ENCODE measurements at places on chromosomes 2 and 18.

DNA sequence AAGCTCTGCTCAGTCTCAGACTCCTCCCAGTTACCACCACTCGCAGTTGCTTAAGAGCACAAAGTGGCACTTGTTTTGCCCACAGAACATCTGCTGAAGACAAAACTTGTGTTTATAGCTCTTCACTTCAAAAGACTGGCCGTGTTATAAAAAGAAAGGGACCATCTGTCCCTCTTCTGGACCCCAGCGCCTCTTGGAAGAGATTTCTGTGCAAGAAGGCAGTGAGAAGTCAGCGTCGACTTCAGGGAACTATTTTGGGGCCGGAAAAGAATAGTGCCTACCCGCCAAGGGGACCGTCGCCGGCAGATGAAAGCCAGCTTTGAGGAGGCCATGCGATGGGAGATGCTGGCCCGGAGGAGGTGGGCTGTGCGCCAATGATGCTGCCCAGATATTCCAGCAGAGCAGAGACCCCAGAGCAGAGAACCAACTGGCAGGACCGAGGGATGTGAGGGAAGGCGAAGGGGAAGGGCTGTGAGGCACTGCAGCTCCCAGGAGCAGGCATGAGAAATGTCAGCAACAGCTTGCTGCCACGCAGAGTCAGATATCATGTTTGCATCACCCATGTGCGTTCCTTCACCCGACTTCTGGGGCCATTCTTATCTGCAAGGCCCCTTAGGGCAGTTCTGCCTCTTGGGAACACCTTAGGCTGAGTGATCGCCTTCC, 270.9 kb downstream of the ATAD2B start:
- no peak for DNase-seq

DNA sequence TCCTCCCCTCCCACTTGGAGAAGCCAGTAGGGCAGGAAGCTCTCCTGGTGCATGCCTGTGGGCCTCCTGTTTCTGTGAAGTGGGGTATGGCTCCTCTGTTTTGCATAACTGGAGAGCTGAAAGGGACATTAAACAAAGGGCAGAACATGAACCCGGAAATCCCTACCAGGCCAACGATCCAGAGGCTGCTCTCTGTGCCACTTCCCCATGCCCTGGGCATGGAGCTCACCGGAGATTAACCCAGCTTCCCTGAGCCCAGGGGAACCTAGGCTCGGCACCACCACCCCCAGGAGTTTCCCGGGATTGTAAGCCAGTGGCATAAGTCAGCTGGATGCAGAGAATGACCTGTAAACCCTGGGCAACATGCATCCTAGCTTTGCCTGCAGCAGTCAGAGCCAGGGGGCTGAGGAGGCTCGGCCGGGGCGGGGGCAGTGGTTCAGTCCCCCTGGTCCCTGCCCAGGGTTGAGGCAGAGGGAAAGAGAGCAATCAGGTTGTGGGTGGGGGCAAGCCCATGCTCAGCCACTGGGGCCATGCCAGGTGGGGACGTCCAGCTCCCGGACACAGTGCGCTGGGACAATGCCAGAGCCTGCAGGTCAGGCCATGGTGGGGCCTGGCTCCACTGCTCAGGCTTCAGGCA, 49.5 kb downstream of the TIMM21 start:
- no peak for DNase-seq

DNA sequence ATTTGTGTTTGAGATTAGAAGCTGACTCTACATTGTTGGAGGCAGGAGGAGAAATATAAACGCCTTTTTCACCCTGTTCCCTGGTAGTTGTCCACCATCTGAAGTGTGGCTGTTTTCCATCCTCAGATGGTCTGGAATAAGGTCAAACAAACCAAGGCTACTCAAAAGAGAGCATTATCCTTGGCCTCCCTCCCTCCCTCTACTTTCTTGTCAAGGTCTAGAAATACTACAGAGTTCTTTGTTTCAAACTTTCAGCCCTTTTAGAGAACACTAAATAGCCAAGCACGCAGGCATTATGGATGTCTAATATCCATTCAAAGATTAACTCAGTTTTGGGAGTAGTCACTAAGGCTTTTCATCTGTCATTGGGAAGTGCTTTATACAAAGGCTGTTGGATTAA, 215.8 kb upstream of the ITGA4 start:
- no peak for DNase-seq

DNA sequence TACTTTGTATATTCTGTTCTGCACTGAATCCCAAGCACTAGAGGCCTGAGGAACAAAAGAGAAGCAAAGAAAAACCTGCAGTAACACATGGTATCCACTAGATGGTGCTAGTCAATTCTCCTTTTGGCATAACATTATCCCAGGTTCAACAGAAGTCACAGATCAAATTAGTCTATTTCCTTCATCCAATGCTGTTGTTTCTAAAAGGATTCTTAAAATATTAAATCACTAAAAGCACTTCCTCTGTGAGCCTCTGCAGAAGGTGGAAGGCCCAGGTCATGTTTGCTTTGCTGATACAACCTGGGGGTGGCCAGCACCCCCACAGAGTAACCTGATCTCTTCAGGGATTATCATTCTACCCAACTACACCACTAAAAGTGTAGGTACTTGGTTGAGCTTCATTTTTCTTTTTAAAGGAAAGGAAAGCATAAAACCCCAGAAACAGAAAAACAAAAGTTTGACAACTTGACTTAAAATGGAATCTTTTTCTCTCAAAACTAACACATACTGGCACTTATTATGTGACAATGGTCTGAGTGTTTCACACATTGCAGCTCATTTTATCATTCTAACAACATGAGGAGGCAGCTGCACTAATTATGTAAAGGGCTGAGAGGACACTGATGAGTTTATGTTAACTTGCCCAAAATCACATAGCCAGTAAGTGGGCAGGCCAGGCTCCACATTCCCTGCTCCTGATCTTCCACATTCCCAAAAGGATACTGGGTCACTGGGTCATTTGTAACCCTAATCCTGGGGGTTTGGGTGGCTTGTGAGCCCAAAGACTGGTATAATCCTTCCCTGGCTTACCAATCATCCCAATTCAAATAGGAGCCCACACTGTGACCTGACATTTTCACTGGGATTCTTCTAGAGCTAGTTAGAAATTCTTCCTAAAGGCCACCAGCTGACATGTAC, 66.8 kb upstream of the DNER start:
- DNase-seq = no peak

GRCh38 chr2:84989422-84989821, 18.5 kb downstream of the KCMF1 start:
- DNase-seq = no peak

DNA sequence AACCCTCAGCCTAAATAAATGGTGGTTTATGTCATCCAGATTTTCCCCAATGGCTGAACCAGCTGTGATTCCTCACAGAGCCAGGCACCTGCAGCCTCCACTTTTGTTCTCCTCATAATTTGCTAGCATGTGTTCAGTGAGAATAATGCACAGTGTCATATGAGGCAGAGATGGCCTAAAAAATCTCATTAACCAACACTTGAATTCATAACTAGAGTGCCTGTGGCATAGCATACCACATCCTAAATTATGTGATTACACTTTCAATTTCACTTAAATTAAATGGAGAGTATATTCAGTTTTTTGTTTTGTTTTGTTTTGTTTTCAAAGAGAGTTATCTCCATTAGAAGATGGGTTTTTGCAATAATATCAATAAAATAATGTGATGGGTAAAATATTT, 488.0 kb downstream of the CBLN2 start:
- DNase-seq = no peak

DNA sequence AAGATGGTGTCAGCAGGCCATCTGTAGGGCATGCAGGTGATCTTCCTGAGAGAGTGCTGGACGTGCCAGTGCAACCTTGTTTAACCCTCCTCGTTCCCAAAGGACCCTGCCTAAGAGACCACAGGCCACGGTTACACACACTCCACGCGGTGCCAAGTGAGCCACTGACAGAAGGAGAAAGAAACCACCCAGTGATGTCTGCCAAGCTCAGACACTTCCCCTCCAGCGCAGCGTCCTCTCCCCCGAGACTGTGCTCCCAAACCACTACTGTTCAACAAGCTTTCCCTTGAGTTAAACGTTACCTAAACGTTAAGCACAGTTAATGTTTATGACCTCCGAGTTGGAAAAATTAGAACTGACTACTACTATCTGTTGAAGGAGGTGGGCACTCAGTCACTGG, 119.1 kb upstream of the NCK2 start:
- DNase-seq = no peak

GRCh38 chr2:39127973-39128372, 7.1 kb upstream of the SOS1 start:
- DNase-seq = no peak

DNA sequence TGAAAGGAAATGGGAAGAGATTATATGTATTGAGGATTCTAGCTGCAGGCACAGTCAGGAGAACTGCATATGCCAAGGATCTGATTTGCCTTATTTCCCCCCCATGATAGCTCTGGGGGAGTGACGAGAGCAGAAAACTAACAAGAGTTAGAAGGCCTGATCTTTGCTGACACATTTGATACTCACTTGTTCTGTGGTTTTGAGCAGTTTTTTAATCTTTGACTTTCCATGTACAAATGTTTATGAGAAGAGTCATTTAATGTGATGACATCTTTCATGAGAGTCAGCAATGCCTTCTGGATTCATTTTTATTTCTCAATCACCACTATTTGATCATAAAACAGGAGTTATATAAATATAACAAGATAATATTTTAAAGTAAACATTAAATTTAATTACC, 12.7 kb upstream of the SERPINB7 start:
- DNase-seq = peak; percentile 71

DNA sequence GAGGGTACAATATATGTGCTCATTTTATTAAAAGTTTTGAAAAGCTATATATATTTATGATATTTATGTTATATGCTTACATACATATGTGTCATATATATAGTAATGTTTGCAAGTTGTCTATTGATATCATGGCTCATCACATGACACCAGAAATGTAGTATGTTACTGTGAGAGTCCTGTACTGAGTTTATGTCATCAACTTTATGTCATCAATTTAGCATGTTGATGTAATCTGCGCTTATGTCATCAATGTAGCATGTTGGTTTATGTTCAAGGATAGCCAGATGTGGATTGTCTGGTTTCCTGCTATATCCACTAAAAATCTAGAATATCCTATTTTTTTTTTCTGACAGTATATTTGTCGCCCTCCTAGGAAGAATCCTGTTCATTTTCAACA, 77.4 kb downstream of the APLF start:
- no peak for DNase-seq

DNA sequence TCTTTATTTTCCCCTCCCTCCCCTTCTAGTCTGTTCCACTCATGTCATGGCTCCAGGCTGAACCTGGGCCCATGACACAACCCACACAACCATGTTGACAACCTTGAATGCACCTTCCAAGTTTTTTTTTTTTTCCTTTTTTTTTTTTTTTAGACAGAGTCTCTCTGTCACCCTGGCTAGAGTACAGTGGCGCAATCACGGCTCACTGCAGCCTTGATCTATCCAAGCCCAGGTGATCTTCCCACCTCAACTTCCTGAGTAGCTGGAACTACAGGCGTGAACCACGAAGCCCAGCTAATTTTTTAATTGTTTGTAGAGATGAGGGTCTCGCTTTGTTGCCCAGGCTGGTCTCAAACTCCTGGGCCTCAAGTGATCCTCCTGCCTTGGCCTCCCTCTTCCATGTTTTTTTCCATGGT, 21.9 kb upstream of the ROCK2 start:
- DNase-seq = no peak

DNA sequence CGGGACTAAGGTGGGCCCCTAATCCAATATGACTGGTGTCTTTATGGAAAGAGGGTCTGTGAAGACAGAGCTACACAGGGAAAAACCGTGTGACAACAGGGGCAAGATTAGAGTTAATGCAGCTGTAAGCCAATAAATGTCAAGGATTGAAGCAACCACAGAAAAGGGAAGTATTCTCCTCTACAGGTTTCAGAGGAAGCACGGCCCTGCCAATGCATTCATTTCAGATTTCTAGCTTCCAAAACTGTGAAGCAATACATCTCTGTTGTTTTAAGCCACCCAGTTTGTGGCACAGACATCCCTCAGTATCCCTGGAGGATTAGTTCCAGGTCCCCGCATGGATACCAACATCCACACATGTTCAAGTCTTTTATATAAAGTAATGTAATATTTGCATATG, 48.8 kb downstream of the SPP2 start:
- DNase-seq = no peak

GRCh38 chr18:13237641-13238040, 19.1 kb downstream of the LDLRAD4 start:
- no peak for DNase-seq

- no peak for DNase-seq
These were observed 17.6 kb upstream of the PPP4R1 start for GRCh38 chr18:9631814-9632496.

DNA sequence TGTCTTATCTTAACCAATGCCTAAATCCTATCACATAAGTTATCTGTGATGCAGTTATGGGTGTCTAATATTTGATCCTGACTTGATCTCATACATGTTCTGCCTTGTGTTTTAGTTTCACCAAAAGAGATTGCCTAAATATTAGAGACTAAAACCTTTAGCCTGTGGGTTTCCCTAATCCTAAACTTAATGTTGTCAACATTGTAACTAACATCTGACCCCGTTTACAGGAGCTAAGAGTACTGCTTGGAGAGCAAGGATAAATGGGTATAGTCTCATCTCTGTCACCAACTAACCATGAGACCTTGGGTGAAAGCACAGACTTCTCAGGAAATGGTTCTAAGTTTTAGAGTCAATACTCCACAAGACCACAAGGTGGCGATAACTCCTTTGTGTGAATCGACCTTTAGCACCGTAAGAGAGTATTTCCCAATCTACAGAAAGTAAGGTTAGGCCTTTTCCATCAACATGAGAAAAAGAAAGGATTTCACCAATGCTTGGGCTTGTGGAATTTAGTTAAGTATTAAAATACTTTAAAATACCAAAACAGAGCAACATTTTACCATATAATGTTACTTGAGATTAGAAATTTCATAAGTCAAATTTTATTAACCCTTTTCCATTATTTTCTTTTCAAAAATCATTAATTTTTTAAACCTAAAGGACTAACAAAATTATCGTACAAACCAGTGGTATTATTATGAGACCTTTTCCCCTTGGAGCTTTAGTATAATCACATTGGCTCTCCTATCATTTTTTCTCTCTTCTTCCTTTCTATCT, 60.5 kb downstream of the G6PC2 start:
- peak; percentile 36 for DNase-seq

DNA sequence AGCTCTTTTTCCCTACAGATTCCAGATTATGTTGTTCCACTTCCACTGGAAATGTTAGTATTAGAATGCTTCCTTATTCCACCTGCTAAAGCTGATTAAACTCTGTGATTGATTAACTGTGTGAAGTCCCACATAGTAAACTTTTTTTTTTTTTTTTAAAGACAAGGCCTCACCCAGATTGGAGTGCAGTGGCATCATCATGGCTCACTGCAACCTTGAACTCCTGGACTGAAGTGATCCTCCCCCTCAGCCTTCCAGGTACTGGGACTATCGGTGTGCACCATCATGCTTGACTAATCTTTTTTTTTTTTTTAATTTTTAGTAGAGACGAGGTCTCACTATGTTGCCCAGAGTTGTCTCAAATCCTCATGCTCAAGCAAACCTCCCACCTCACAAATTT, 108.5 kb upstream of the RBMS1 start:
- DNase-seq = no peak

GRCh38 chr2:64192125-64192479, 47.9 kb upstream of the PELI1 start:
- DNase-seq = no peak

Measured in GM04503 (cell line).